ENCODE measurements at places on chromosomes 5 and 9.

GRCh38 chr5:103808464-103809106 is 246.0 kb upstream of the NUDT12 start:
- DNase-seq: peak; percentile 75

DNA sequence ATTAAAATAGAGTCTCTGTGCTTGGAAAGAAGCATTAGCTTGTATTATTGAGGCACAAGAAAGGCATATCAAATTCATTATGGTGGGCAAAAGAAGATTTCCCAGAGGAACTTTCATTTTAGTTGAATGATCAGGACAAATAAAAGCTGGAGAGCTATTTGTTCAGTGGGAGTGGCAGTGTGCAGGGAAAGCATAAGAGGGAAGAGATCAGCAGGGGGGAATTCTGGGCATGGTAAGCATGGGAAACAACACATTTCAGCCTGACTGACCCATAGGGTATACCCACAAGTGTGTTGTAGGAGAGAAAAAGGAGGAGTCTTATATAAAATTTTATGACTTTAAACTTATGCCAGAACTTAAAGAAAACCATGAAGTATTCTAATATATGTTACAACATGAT is 167.7 kb upstream of the RASA1 start:
- DNase-seq: no peak

GRCh38 chr9:110025551-110026170 is 182.3 kb downstream of the C9orf152 start:
- no peak for DNase-seq

DNA sequence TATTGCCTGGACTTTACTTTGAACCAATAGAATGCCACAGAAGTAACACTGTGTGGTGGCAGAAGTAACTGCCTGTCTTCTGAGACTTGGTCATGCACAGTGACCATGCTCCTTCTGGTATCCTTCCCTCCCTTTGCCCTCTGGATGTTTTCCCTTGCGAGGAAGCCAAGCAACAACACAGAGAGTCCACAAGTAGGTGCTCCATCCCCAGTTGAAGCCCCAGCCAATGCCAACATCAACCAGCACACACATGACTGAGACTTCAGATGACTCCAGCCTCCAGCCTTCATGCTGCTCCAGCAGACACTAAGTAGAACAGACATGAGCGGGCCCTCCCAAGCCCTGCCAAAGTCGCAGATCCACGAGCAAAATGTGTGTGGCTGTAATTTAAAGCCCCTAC is 129.6 kb downstream of the EPB41L4A start:
- no peak for DNase-seq

DNA sequence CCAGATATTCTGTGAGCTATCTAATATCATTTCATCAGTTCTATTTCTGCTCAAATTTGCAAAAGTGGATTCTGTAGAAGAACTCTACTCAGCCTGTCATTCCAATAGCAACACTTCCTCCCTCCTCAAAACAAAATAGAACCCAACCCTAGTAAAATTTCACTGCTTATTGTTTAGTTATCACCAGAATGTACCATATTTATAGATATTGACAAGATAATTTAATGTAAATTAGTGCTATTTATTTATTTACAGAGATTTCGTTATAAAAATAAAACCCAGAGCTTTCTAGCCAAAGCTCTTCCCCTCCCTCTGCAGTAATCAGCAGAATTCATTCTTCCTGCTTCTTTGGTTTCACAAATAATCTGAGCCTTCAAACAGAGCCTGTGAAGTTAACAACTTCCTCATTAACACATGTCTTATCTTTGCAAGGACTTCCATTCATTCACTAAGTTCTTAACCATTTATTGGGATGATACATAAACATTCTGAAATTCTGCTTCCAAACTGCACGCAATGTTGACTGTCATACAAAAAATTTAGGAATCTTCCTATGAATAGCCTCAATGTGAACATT is 73.7 kb upstream of the PJA2 start:
- DNase-seq: no peak

DNA sequence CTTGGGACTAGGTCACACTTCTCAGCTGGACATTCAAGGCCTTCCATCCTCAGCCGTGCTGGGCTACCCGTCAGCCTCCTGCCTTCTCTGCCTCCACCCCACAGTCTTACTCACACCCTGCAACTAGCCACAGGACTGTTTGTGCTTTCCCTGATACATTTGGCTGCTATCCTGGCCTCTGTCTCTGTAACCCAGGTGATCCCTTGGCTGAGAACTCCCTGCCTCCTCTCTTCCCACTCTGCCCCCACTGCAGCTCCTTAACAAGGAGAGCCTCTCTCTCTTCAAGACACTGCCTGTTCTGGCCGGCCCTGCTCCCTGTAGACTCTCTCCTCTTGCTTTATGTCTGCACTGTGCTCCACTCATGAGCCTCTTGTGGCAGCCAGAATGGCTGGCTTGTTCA is 120.6 kb downstream of the MSX2 start:
- DNase-seq: no peak

DNA sequence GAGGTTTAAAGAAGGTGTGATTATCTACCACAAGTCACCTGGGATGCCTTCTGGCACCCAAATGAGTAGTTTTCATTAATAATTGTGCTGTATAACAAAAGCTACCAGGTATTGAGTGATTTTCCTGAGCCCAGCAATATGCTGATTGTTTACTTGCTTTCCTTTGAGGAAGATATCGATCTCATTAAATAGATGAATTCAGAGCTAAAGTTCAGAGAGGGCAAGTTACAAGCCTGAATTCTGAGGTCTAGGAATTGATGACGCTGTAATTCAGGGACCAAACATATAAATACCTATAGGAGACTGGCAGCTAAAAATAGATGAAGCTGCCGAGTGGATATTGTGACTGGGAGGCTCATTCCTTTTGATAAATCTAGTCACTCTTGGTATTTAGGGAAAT is 1.1 kb downstream of the ERCC6L2 start:
- DNase-seq: no peak

DNA sequence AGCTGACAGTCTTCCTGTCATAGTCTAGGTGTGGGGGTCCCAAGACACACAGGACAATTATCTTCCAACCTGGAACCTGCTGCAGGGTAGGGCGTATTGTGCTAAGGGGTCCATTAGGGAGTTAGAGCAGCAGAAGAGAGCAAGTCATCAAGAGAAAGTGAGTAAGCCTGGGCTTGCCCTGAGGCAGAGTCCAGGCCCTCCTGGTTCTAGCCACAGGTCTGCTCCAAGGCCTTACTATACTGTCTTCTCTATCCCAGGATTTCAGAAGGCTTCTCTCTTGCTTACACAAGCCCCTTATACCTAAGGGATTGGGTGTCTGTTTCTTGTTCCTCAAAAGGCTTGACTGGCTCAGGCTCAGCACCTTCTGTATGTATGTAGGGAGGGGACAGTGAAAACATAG is 7.7 kb downstream of the P4HA2 start:
- no peak for DNase-seq

GRCh38 chr5:110034056-110034600 is 344.4 kb downstream of the MAN2A1 start:
- no peak for DNase-seq

DNA sequence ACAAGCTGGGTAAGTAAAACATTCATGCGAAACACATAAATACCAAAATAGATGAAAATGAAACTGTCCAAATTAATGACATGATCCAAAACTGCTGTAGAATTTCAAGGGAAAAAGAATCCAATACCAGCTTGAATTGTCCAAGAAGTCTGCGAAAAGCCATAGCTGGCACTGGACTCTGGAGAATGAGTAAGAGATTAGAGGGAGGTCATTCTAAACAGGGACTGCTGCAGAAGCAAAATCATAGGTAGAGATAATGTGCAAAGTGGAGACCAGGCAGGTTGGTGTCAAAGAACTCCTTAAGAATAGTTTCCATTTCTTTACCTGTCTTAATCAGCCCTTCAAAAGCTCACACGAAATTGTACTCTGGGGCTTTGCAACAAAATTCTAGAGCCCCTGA is 162.5 kb downstream of the NFIB start:
- no peak for DNase-seq

GRCh38 chr5:44943647-44944046 is 134.9 kb downstream of the MRPS30 start:
- DNase-seq: no peak

- DNase-seq: no peak
Observed at GRCh38 chr5:115394531-115394930, 98.1 kb upstream of the CCDC112 start.

GRCh38 chr5:95486191-95486590 is 68.6 kb downstream of the SKIC3 start:
- no peak for DNase-seq

GRCh38 chr9:131394464-131395156 is 724 bp downstream of the PRRC2B start:
- no peak for DNase-seq

- DNase-seq: no peak
Observed at GRCh38 chr5:324736-325612, 3.5 kb downstream of the AHRR start.

GRCh38 chr5:74028406-74028805 is 402.4 kb downstream of the ARHGEF28 start:
- no peak for DNase-seq

- DNase-seq: no peak
Observed at GRCh38 chr5:89071941-89072331, 189.0 kb upstream of the MEF2C start.

- no peak for DNase-seq
Observed at GRCh38 chr5:68757626-68758212, 336.1 kb upstream of the SLC30A5 start.

DNA sequence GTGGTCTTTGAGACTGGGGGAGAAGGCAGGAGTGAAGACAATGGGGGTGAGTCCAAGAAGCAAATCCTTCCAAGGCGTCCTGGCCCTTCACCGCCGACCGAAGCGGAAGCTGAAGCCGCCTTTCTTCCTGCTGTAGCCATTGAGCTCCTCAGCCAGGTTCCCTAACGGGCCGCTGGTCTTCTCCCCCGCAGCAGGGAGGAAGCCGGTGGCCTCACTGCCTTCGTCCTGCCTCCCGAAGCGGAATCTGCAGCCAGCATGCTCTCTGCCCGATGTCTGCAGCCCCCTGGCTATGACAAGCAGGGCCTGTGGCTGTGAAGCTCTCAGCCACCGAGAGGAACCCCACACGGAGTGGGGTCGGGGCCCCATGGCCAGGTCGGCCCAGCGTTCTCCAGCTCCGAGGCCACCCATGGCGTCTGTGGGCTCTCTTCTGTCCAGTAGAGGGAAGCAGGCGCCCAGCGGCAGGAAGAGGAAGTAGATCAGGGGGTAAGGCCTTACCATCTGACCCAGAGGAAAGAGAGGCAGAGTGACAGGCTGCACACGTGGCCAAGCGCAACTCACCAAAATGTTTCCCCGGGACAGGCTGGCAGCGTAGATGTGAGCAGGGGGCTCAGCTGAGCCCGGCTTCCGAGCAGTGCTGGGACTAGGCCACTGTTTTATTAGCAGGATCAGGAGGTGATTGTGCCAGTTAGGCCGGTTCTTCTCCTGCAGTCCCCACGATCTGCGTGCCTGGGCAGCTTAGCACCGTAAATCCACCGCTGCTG is 3.1 kb downstream of the QRFP start:
- DNase-seq: no peak

DNA sequence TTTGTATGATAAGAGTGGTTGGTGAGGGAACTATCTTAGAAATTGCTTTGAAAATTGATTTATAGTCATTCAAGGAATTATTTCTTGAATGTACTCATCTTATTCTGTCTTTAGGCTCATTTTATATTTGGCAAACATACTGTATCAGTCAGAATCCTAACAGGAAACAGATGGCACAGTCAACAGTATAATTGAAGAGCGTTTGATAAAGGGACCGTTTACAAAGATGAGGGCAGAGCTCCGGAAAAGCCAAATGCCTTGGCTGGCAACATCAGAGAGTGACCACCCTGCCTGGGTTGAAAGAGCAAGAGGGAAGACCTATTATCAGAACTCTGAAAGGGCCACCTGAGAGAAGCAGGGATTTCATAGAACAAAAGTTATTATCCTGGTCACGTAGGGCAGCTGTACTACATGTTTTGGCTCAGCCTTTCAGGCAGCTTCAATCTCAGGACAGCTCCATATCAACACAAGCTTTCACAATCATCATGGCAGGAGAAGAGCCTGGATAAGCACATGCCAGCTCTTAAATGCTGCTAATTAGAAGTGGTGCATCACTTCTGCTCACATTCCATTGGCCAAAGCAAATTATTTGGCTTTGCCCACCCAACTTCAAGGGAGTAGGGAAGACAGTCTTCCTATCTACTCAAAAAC is 47.2 kb upstream of the ARL15 start:
- DNase-seq: peak; percentile 69

DNA sequence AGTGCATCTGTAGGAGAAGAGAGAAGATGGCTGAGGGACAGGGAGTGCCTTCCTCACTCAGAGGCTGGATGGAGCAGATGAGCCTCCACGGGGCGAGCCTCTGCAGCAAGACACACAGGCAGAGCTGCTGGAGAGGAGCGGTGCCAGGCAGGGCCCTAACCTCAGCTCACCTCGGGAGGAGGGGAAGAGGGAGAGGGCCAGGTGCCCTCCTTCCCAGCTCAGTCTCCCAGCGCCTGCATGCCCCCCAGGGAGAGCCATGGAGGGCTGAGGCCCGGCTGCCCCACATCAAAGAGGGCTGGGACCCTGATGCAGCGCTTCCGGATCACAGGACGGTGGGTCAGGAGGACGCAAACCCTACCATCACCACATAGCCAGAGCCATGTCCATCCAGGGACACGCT is 13.6 kb upstream of the SPATA31E1 start:
- no peak for DNase-seq

- DNase-seq: no peak
Observed at GRCh38 chr9:21576331-21577189, 94.4 kb upstream of the IFNE start.

- DNase-seq: no peak
Observed at GRCh38 chr9:98551511-98552286, 157.0 kb downstream of the GABBR2 start.

DNA sequence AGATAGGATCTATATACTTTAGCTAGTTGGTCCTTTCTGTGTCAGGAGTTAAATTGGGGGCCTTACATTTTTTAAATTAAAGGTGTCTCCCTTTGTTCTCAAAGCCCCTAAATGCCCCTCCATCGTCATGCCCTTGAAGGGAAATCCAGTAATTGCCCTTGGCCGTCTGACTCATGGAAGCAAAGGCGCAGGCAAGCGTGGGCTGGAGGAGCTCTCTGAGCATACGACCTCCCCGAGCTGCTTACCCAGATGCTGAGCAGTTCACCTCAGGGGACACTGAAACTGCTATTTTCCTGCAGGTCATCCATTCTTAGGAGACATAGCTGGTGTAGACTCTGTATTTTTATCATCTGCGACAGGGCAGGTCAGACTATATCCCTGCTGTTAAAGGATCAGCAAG is 23.0 kb downstream of the PCSK1 start:
- no peak for DNase-seq

- no peak for DNase-seq
Observed at GRCh38 chr5:136018814-136019783, 9.7 kb upstream of the TGFBI start.

DNA sequence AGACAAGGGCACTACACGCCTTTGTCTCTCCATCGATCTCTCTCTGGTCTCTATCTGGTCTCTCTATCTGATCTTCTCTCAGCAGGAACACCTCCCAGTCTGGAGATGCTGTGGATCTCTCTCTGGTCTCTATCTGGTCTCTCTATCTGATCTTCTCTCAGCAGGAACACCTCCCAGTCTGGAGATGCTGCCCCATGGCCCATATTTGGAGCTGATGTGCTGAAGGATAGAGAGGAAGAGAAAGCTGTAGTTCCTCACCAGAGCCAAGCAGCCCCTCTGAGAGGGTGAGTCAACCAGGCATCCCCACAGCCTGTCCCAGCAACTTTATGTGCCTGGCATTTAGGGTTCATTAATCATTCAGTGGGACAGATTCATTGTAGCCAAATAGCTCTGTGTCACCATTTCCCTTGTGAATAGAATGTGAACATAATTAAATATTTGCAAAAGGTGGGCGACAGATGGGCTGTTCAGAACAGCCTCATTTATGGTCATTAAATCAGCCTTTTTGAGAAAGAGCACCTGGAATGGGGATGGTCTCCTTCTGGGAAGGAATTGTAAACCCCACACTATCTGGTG is 189.3 kb upstream of the MAST4 start:
- peak; percentile 10 for DNase-seq
